ENCODE measurements at places on chromosomes 13 and 19.

DNA sequence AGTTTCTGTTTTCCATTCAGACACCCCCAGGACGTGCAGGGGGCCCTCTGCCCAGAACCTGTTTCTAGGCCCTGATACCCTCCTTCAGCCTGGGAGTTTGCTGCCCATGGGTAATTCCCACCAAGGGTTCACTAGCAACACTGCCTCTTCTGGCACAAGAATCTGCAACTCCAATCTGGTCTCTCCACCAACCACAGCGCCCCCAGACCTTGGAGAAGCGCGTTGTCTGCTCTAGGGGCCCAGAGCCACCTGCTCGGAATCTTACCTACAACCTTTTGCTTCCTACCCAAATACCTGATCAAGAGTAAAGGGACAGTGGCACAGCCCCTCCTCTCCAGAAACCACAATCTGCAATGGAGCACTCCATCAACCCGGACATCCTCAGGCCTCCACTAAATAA is 763 bp downstream of the ZNF180 start:
- no peak for DNase-seq

DNA sequence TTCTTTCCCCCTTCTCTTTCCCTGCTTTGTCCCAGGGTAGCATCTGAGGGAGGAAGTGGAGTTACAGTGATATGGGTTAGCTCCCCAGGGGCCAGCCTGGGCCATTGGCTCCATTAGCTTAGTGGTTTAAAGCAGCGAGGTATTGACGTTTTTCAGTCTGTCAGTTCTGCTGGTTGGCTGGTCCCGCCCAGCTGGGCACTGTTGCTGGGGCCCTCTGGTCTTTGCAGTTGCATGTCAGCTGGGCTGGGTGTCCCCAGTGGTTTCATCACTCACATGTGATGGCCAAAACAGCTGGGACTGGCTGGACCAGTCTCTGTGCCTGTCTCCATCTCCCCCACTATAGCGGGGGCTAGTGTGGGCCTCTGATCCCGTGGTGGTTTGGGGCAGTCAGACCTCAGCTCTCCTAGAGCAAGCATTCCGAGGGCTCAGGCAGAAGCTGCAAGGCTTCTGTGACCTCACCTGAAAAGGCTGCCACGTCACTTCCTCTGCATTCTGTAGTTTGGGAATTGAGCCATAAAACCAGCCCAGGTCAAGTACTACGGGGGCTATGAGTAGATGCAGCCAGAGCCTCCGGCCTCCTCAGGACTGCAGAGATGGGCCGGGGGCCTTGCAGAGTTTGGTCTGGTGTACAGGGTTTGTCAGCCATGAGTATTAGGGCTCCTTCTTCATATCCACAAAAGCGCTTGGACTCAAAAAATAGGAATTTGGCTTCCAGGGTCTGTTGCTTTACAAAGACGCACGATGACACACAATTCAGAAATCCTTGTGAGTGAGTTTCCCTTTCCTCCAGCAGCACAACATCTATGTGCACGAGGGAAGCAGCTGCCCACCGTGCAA is 30.0 kb downstream of the TSSK6 start:
- no peak for DNase-seq

GRCh38 chr13:21402586-21403307 is 56.4 kb downstream of the ZDHHC20 start:
- no peak for DNase-seq

- no peak for DNase-seq
These were observed 780 bp upstream of the GTF2F2 start for GRCh38 chr13:45119469-45119990.

GRCh38 chr13:24693862-24694471 is 13.8 kb downstream of the ATP12A start:
- peak; percentile 8 for DNase-seq

- no peak for DNase-seq
These were observed 52.7 kb upstream of the TEX29 start for GRCh38 chr13:111267784-111268183.

GRCh38 chr19:39160889-39161672 is 35.5 kb downstream of the PAK4 start:
- DNase-seq = no peak

DNA sequence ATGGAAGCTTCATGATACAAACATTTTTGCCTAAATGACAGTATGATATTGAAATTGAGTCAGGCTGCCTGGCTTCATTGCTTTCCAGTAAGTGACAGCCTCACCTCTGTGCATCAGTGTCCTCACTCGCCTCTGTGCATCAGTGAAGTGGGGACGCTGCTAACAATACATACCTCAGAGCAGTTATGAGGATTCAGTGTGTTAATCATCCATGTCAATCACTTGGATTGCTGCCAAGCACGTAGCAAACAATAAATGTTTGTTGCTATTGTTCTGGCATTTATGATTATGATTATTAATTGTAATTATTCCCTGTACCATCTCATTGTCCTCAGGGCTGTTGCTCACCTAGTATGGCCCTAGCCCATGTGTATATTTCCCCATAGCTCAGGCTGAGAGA is 8.8 kb downstream of the PPP2R1A start:
- no peak for DNase-seq

GRCh38 chr13:22134261-22134660 is 463.4 kb downstream of the FGF9 start:
- no peak for DNase-seq

GRCh38 chr13:19634256-19634740 is 839 bp downstream of the MPHOSPH8 start:
- DNase-seq = no peak

GRCh38 chr19:4206818-4207484 is 22.4 kb upstream of the EBI3 start:
- no peak for DNase-seq

- DNase-seq = no peak
These were observed 6.1 kb downstream of the STXBP2 start for GRCh38 chr19:7643031-7643415.

DNA sequence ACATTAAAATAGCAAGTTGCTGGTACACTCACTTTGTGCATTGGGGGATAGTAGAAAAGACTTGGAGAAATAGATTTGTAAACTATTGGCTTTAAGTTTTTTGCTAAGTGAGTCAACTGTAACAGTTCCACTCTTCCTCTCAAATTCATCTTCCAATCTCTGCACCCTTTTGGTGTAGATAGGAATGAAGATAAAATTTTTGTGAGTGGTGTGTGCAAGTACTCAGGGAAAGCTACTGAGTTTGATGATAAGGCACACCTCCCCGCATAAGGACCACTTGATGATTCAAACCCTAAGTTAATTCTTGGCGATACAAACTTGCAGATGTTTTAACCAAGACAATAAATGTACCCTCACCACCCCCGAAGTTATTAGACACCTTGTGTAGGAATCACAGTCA is 168.3 kb upstream of the SLITRK1 start:
- DNase-seq = no peak

- peak; percentile 42 for DNase-seq
These were observed 348.3 kb downstream of the LIG4 start for GRCh38 chr13:107866941-107867623.

- DNase-seq = no peak
These were observed 90.3 kb downstream of the IER2 start for GRCh38 chr19:13240312-13241022.

DNA sequence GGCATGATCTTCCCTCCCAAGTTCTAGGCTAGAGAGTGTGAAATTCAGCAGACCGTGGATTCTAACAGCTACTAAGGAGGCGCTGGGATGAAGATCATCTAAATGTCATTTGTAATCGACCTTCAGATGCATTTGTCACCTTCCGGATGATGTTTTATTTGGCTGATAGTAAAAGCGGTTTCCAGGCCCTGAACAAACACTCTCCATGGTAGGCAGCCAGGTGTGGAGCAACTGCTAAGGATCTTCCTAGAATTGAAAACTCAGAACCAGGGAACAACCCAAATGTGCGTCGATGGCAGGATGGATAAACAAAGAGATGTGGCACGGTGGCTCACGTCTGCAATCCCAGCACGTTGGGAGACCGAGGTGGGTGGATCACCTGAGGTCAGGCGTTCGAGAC is 107.2 kb upstream of the CACNA1A start:
- peak; percentile 92 for DNase-seq

DNA sequence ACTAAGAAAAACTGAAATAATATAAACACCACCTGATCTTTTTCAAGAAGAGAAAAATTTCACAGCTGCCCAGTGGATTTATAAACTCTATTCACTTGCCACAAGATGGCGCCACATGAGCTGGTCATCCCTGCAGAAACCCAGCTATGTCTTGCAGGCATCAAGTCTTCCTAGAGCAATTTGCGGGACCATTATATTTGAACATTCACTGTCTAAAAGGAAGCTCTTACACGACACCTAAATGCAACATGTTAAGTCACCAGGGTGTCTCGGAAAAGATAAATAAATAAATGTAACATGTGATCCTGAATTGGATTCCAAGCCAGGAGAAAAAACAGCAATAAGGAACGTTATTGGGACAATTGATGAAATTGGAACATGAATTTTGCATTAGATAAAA is 20.3 kb upstream of the AKT2 start:
- DNase-seq = peak; percentile 40

- DNase-seq = peak; percentile 6
These were observed 7.4 kb upstream of the SLITRK6 start for GRCh38 chr13:85806553-85807175.

DNA sequence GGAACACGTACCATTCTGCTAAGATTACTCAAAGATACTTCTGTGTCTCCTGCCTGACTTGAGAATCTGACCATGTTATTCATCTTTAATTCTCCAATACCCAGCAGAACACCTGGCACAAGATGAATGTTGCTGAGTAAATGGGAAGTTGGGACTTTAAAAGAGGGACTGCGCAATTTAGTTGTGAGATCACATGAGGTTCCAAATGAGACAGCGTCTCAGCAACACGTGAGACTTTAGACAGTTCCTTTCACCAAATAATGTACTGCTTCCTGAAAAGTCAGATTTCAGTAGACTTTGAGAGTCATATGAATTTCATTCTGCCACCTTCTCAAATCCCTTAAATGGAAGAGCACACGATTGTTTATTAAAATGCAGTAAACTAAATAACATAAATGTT is 36.7 kb downstream of the DOCK9 start:
- no peak for DNase-seq

DNA sequence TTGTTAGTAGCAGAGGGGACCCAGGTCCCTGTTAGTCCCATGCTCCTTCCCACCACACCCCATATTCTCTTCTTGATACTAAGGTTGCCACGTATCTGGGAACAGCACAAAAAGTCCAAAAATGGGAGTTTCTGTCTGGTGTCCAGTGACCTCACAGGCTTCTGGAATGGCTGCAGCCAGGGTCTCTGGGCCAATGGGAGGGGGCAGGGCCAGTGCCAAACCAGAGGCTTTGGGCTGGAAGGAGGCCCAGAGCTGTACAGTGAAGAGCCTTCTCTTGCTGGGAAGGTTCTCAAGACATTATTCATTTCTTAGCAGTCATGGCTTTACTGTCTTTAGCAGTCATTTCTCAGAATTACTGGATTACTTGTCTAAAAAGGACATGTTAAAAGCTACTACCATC is 119.2 kb downstream of the FRY start:
- no peak for DNase-seq

DNA sequence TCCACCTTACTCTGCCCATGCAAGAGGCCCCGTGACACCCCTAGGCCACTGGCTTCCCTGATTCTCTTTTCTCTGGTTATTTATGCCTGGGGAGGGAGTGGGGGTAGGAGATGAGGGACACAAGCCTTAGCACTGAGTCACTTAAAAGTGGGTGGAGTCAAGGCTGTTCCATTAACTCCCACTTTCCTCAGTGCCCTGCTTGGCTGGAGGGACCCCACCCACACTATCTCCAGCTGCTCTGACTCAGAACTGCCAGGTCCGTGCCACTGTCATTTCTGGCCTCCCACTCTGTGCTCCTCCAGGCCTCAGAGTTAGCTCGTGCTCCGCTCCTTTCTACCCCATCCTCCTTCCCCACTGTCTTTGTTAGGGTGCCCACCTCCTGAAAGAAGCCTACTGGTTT is 113.4 kb upstream of the UQCRFS1 start:
- DNase-seq = no peak

- DNase-seq = no peak
These were observed 27.4 kb downstream of the NDFIP2 start for GRCh38 chr13:79508224-79508961.

- DNase-seq = no peak
These were observed 33.0 kb downstream of the DPRX start for GRCh38 chr19:53664760-53665159.

- no peak for DNase-seq
These were observed 921.6 kb upstream of the PCDH20 start for GRCh38 chr13:62337109-62337880.

GRCh38 chr19:3545669-3546034 is 6.7 kb downstream of the TEKTIP1 start:
- DNase-seq = no peak

DNA sequence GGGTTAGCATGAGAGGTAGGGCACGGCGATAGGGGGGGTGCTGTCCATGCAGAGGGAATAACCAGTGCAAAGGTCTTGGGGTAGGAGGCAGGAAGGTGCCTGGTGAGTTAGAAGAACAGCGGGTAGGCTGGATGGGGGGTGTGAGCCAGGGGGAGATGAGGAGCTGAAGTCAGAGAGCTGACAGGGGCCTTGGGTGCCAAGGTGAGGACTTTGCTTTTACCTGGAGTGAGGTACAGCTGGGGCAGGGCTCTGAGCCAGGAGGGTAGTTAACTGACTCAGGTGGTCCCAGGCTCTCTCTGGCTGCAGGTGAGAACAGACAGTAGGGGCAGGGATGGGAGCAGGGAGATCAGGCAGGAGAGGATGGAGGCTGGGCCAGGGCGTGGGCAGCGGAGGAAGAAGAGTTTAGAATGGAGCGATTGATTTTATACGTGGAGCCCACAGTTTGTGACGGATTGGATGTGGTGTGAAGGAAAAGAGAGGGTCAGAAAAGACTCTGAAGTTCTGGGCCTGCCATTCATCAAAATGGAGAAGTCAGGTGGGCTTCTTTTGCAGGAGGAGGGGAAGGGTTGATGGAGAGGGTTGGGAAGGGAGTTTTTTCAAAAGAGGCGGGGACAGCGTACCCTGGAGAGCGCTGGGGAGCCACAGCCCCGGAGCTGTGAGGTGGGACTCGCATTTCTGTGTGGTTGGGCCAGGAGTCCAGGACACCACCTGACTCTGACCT is 1.2 kb upstream of the GRAMD1A start:
- no peak for DNase-seq

DNA sequence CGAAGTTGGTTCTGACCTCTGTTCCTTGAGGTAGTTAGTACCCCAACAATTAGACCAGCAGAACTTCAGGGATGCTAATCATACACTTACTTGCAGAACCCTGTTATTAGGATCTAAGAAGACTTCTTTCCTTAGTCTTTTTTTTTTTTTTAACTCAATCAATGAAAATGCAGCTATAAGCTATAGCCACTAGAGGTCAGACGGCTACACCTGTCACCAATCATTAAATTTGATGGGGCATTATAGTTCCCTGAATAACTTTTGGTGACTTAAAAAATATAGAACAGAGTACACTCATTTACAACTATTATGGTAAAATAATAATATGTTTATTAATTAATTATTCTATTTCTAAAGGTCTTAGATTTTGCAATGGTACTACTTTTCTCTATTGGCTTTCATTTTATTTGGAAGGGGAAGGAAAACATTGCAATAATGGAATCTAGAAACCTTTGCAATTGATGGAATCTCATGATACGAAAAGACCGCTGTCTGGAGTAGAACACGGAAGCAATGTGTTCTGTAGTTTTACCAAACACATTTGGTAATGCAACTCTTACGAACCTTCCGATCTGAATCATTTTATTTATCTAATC is 483.2 kb downstream of the DIAPH3 start:
- no peak for DNase-seq

Measured in NCI-H510A (cell line).